Mesenteric fat pad (tissue), 1 donor: ENCODE measurements at places on chromosomes 3 and 15.

DNA sequence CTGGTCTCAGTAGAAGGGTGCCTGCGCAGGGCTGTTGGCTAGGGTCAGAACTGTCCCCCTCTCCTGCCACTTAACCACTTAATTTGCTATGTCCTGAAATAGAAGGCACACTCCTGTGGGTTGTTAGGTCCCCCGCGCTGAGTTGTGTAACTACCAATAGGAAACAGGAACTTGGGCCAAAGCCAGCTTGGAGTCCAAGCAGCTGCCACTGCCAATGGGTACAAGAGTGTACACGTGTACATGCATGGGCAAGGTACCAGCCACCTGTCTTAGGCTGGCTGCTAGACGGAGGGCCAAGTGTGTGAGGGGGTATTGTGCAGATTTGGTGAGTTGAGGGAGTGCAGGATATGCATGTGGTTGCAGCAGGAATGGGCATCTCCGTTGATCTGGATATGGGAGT, 29.7 kb upstream of the POLG start:
- DNase-seq, result no peak

DNA sequence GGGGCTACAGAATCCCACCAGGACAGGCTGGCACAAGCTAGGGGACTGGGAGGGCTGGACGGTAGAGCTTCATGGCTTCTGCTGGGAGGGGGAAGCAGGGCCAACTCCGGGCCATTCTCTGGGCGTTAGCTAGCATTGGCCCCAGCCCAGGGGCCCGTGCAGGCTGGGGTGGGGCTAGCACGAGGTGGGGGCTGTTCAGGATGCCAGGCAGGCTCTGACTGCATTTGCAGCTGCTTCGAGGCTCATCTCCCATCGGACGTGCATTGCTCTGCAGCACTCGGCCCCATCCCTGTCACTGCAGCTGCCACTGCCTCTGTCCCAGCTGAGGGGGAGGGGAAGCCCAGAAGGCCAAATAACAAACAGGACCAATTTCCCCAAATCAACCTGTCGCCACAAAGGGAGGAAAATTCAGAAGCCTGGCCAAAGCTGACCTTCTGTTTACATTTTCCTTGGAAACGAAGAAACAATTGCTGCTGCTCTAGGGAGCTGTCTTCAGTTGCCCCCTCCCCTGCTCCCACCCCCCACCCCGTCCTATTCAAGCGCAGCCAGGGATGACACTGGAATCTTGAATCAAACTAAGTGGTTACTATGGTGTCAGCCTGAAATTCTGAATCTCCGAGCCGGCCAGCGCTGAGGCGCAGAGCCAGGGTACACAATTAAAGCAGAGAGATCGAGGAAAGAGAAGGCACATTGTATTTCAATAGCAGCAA, 138.8 kb upstream of the PRR20G start:
- peak; percentile 76 for DNase-seq

- DNase-seq, result no peak
Measured at GRCh38 chr15:56337084-56337725, 28.0 kb upstream of the TEX9 start.

DNA sequence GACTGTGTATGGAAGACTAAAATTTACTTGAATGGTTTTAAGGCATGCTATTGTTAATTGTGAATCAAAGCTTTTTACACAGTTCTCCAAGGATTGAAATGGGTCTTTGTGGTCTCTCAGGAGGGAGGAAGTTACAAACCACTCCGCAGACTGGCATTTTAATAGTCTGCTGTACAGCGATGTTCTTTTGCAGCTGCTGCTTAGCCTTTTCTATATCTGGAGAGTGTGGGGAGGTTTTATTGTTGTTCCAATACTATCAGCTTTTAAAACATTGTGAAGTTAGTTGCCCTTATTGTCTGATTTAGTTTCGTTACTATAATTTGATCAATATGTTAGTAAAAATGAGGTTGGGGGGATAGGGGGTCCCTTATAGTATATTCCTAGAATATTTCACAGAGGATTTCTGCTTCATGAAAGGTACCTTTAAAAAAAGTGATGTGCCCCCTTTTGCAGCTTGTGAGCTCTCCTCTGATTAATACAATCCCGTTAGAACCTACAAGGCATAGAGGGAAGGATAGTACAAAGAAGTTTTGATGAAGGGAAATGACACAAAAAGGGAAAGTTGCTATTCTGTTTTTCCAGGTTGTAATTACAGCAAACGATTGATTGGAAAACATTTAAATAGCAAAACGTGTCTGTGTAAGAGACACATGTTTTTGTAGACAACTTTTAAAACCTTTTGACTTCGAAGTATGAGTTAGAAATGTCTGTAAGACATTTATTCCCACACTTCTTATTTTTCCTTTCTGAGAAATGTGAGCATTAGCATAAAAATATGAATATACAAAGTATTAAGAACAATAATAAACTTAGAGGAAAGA, 158.3 kb upstream of the CGNL1 start:
- DNase-seq, result no peak

- DNase-seq, result no peak
Measured at GRCh38 chr3:67301556-67301955, 303.4 kb downstream of the KBTBD8 start.

GRCh38 chr15:70494852-70495571, 268.3 kb downstream of the UACA start:
- no peak for DNase-seq

- no peak for DNase-seq
Measured at GRCh38 chr3:20215636-20216035, 29.6 kb upstream of the SGO1 start.

DNA sequence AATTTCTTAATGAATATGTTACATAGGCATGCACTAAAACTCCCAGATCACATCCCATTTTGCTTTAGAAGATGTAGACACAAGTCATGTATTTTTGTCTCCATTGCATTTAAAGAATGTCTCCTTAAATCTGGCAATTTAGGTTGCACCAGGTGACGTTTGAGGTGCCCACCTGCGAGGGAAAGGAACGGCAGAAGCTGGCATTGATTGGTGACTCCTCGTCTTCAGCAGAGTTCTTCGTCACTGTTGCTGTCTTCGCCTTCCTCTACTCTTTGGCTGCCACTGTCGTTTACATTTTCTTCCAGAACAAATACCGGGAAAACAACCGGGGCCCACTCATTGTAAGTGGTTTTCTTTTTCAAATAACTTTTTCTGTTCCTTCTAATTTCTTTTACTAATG, 96.1 kb upstream of the SNTN start:
- DNase-seq, result no peak

DNA sequence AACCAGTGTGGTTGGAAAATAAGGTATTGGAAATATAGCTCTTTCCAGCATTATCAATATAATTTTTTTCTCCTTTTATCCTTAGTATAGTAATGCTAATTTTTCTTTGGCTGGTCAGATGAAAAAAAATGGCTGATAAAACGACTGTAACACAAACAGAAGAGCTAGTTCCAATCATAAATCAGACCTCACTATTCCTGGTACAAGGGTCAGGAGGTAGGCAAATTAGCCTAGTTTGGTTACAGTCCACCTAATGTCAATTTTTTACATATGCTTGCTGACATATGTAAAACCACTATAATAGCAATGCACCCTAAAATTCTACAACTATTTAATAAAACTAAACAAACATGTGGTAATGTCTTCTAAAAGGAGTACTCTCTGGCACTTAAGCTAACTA, 19.9 kb upstream of the VPS39 start:
- no peak for DNase-seq

GRCh38 chr3:87426918-87427317, 150.5 kb upstream of the POU1F1 start:
- no peak for DNase-seq

- DNase-seq, result no peak
Measured at GRCh38 chr3:82033186-82033585, 271.7 kb upstream of the GBE1 start.
